ENCODE measurements at places on chromosomes 6 and 20.

GRCh38 chr6:32931211-32931610 is 9.6 kb downstream of the HLA-DMB start:
- no peak overlapping the region for H3K4me3 ChIP-seq
- H3K27me3 ChIP-seq: no peaks in the 10 kb centered on the region
- DNase-seq: no peak
- no peaks in the 10 kb centered on the region for H3K4me1 ChIP-seq
- no peaks in the 10 kb centered on the region for H3K36me3 ChIP-seq

DNA sequence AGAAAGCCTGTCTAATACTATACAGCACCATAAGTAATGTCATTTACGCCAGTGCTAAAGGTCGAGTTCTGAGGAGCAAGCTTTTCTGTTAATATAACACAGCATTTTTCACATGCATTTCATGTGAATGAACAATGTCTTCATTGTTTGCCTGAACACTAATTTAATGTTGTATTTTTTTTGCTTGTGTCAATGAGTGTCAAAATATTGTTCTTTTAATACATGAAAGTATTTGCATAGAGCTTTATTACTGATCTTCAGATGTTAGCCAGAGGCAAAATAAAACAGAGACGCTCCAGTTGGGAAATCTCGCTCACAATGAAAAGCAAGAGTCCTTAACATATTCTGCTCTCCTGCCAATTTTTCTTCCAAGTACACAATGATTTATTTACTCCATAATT is 151.8 kb downstream of the FOXC1 start:
- no peak overlapping the region for H3K4me3 ChIP-seq
- DNase-seq: no peak
- H3K36me3 ChIP-seq: peaks cover 6% of the 10 kb centered on the region

GRCh38 chr20:21503345-21503744 is 10.5 kb downstream of the NKX2-2 start:
- no peaks in the 10 kb centered on the region for H3K36me3 ChIP-seq
- H3K4me1 ChIP-seq: peaks cover 21% of the 10 kb centered on the region
- no peak for DNase-seq
- no peak overlapping the region for H3K4me3 ChIP-seq
- peaks cover 41% of the 10 kb centered on the region for H3K27me3 ChIP-seq
- no peak overlapping the region for H3K27ac ChIP-seq

DNA sequence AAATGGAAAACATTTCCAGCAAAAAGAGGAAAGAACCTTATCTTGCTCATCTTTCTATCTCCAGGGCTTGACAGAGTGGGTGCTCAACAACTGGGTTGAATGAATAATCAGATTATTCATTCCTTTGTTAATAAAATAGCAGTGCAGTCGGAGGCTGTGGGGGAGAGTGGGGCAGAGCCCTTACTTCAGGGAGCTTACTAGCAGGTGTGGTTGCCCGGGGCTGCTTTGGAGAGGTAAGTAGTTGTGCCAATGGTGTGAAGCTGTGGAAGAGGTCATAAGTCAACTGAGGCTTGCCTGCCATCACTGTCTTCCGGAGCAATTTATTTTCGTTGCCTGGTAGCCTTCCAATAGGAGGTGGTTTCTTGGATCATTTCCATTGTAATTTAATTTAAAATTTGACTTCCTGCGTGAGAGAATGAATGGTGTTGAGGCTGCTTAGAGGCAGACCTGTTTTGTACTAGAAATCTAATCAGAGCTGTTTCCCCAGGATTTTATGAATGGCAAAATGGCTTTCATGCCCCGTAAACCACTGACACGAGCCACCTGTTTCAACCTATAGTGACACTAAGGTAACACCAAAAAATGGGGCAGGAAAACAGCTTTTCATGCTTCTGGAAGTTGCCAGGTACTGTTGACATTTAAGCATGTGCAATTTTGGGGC is 51.4 kb downstream of the ZDHHC14 start:
- no peaks in the 10 kb centered on the region for H3K27me3 ChIP-seq
- H3K4me3 ChIP-seq: no peak overlapping the region
- peaks cover 3% of the 10 kb centered on the region for H3K4me1 ChIP-seq
- no peaks in the 10 kb centered on the region for H3K36me3 ChIP-seq
- no peak for DNase-seq

DNA sequence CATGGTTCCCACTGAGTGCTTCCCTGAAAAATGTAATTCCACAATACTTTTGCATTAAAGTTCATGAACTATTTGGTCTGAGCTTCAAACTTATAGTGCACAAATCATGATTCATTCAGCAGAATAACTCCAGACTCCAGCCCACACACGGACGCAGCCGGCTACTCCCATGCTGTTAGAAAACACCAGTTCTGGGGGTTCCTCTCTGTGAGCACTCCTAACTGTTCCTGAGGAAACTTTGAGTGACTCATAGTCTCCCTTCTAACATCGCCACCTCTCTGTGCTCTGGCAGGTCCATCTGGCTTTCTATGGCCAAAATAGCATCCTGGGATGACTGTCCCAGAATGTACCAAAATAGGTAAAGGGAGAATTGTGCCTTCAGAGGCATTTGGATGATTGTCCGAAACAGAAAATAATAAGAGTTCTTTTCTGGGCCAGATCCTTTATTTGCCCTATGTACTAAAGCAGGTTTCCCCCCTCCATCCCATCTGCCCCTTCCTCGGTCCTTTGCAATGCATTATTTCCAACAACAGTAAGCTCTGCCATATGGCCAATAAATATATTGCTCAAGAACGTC is 32.3 kb upstream of the LY86 start:
- no peaks in the 10 kb centered on the region for H3K4me1 ChIP-seq
- DNase-seq: no peak
- no peak overlapping the region for H3K4me3 ChIP-seq
- no peak overlapping the region for H3K27ac ChIP-seq

DNA sequence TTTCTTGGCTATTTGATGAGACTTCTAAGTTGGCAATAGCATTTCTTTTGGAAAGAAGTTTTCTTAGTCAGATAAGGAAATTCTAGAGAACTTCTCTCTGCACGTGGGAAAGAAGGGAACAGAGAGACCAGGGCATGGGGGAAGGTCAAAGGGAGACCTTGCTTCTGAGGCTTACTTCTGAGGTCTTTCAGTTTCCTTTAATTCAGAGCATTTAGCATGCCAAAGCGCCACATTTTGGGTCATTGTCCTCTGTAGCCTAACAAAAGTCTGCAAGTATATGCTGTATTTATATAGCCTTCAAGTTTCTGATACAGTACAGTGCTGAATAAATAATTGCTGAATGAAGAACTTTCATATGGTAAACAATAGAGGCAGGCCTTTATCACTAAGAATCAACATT is 95.6 kb downstream of the SAMD3 start:
- H3K27ac ChIP-seq: no peak overlapping the region
- H3K4me1 ChIP-seq: peaks cover 11% of the 10 kb centered on the region
- H3K36me3 ChIP-seq: no peaks in the 10 kb centered on the region
- H3K27me3 ChIP-seq: no peaks in the 10 kb centered on the region
- H3K4me3 ChIP-seq: no peak overlapping the region

DNA sequence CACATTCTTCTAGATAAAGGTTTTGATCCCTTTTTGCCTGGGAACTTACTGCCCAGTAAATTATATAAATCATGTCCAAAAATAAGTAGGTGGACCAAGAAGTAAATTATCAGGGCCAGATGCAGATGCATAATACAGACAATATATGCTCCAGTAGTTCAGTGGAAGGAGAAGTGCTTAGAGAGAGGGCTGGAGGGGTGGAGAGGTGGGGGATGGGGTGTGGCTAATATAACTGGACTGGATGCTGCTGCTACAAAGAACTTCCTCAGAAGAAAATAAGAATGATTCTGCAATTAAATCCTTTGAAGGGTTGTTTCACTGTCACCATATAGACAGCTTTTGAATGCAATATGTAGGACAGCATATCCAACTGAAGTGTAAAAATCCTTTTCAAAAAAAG is 14.8 kb upstream of the TFAP2D start:
- H3K36me3 ChIP-seq: no peaks in the 10 kb centered on the region
- no peak for DNase-seq
- H3K27ac ChIP-seq: no peak overlapping the region
- H3K4me3 ChIP-seq: no peak overlapping the region
- no peaks in the 10 kb centered on the region for H3K4me1 ChIP-seq
- H3K27me3 ChIP-seq: no peaks in the 10 kb centered on the region

GRCh38 chr20:18837718-18838117 is 24.1 kb downstream of the SCP2D1 start:
- H3K4me1 ChIP-seq: no peaks in the 10 kb centered on the region
- no peak overlapping the region for H3K4me3 ChIP-seq
- H3K27me3 ChIP-seq: no peaks in the 10 kb centered on the region
- no peak overlapping the region for H3K27ac ChIP-seq

- H3K36me3 ChIP-seq: peaks cover 61% of the 10 kb centered on the region
- H3K27me3 ChIP-seq: no peaks in the 10 kb centered on the region
- no peaks in the 10 kb centered on the region for H3K4me1 ChIP-seq
- DNase-seq: no peak
- H3K4me3 ChIP-seq: no peak overlapping the region
Observed at GRCh38 chr20:48999890-49000870, 45.9 kb upstream of the CSE1L start.

- no peaks in the 10 kb centered on the region for H3K4me1 ChIP-seq
- no peak for DNase-seq
- H3K4me3 ChIP-seq: no peak overlapping the region
- no peaks in the 10 kb centered on the region for H3K36me3 ChIP-seq
- no peaks in the 10 kb centered on the region for H3K27me3 ChIP-seq
- no peak overlapping the region for H3K27ac ChIP-seq
Observed at GRCh38 chr6:155388591-155388990, 67.0 kb downstream of the NOX3 start.
